ENCODE measurements at places on chromosomes 2 and 18.

GRCh38 chr2:224366267-224366844, 35.6 kb downstream of the FAM124B start:
- DNase-seq, result no peak

GRCh38 chr2:96764253-96764637, 3.5 kb downstream of the CNNM4 start:
- no peak for DNase-seq

GRCh38 chr18:49813069-49813318, 339 bp downstream of the ACAA2 start:
- DNase-seq, result peak; percentile 33

DNA sequence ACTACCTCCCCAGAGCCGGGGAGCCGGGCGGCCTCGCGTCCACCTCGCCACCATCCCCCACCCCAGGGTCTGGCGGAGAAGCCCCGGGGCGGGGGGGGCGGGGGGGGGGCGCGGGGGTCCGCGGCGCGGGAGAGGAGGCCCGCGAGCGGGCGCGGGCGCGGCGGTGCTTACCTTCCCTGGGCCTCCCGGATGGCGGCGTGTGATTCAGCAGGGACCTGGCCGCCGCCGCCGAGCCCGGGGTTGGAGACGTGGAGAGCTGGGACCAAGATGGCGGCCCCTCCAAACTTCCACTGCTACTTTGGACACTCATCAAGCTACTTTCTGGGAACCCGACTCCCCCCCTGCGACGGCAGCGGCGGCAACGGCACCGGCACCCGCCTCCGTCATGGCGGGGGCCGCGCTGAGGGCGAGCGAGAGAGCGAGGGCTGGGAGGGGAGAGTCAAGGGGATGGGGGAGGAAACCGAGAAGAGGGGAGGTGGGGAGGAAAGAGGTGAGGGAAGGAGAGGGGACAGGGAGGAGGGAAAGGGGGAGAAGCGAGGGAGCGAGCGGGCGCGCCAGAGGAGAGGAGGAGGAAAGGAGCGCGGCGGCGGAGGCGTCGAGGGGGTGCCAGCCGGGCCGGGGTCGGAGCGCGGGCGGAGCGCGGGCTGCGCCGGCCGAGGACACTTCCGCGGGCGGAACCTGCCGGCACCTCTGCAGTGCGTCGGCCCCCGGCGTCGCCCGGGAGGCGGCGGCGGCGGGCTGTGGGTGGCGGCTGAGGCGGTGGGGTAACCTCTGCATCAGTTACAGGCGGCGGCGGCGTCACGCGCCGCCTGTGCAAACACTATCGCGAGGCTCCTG, at the start of gene TLK1:
TSS of gene TLK1 (minus strand) at position 775 of the 837 bp plus-strand sequence. CDS start at position 310, 465 bp downstream.
- DNase-seq, result peak; percentile 68

GRCh38 chr2:204635478-204635877, 90.2 kb downstream of the PARD3B start:
- DNase-seq, result no peak

- DNase-seq, result peak; percentile 99
Observed at GRCh38 chr2:30146337-30147195, at the start of gene YPEL5. Gene YPEL5, plus strand, starts transcription at chr2:30147007. Its CDS starts 9,645 bp downstream, at chr2:30156652.

DNA sequence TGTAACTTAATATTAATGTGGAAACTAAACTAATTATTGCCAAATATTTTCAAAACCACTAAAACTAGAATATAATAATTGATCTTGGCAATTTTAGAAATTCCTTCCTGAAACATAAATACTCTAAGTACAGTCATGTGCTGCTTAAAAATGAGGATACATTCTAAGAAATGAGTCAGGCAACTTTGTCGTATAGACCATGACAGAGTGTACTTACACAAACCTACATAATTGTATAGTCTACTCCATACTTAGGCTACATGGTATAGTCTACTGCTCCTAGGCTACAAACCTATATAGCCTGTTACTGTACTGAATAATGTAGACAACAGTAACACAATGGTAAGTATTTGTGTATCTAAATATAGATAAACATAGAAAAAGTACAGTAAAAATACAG, 27.6 kb downstream of the FEZ2 start:
- DNase-seq, result no peak

GRCh38 chr18:62919109-62919838, 203.9 kb downstream of the PHLPP1 start:
- DNase-seq, result no peak

GRCh38 chr2:213068676-213069359, 82.6 kb downstream of the IKZF2 start:
- DNase-seq, result no peak

DNA sequence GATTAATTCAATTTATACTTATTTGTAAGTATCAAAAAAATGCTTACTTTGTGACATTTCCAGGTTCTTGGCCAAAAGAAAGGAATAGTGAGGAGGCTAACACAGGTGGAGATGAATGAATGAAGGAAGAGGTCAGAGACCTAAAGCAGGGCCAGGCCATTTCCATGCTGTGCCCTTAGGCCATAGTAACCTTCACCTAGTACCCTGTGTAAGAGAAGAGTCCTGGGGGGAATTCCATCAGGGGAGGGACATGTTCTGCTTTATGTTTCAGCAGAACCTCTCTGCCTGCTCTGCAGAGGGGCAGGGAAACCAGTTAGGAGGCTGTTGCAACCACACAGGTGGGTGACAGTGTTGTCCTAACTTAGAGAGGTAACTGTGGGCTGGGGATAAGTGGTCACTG, 204.2 kb upstream of the CDH20 start:
- DNase-seq, result no peak

DNA sequence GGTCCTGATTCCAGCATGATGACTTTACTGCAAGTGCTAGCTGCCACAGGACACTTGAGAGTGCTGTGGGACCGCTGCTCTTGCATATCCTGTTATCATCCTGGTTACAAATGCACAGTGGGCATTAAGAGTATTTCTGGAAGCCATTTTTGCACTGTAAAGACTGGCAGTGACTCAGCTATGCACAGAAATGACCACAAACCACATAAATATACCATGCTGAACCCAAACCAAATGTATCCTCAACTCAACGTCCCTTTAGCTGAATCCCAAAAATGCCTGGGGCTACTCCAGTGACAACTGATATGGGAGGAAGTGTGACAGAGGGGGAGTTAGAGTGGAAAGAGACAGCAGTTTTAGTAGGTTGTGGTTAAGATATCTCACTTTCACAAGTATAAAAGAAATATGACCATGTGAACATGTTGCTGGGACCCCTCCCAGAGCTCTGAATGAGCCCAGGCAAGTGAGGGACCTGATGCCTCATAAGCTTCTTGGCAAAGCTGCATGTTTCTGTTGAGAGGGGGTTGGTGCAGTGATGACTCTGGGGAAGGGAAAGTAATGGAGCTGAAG, 37.3 kb downstream of the RHBDD1 start:
- DNase-seq, result no peak

DNA sequence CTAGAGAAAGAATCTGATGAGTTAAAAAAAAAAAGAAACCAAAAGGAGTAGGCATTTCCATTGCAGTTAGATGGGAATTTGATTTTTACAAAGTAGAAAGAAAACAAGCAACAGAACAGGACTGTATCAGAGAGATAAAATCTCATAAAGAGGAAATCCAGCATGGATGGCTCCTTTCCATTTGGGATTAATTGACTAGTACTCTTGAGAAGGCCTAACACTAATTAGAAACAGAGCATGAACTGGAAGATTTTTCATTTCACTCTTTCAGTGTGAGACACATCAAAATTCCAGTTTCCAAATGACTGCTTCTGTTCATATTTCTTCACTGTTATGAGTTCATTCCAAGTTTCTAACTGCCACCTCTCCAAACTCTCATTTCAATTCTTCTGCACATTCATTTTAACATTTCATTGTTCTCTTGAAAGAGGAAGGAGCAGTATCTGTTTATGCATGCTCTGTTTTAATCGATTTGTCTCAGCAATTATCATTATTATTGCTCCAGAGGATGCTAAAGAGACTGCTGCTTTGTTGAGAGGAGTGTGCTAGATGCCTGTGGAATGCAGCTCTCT, 108.8 kb upstream of the PIEZO2 start:
- DNase-seq, result no peak

DNA sequence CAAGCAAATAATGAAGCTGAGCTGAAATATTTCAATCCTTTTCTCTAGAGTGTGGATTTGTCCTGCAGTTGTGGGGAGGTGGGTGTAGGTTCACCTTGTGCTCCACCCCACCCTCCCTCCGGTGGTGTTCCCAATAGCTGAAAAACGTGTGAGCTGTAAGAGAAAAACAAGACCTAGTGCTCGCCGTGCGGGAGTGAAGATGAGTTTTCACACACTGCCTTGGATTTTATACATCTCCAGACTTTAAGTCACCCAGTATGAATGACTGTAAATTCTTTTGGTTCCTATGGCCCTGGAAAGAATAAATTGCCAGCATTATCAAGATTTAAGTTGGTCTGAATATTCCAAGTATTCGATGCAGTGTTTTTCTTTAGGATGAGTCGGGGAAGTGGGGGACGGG, 1.9 kb upstream of the SOX11 start:
- no peak for DNase-seq

DNA sequence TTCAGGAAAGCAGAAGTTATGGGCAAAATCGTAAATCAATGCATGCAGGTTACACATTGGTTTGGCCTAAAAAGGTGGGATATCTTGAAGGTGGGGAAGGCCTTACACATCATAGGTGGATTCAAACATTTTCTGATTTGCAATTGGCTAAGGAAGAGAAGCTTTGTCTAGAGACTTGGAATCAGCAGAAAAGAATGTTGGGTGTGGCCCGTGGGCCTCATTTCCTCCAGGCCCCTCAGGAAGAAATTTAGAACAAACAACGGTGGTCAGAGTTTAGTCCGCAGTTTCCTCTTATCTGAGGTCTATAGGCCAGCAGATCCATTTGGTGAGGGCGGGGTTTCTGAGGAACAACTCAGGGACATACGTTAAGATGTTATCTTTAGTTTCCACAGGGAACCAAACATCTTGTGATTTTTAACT, 50.9 kb upstream of the AFF3 start:
- DNase-seq, result no peak

DNA sequence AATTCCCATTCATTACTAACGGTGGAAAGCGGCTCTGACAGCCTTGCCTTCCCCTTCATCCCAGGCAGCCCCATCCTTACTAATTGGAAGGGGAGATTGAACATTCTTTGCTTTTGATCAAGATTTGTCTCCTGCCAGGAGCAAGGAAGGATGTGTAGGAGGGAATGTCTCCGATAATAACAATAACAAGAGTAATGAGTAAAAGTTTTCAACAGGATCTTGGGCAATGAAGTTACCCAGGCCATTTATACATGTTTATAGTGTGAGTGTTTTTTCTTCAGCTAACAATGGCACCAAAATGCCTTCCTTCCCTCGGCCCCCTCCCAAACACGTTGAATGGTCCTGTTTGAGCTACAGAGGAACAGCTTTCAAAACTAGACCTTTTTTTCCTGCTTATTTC, 83.8 kb downstream of the GATA6 start:
- no peak for DNase-seq

- no peak for DNase-seq
Observed at GRCh38 chr2:120118018-120118417, 105.1 kb downstream of the EPB41L5 start.

GRCh38 chr2:70995426-70995729, 705 bp upstream of the TEX261 start:
- no peak for DNase-seq

GRCh38 chr2:43274055-43274454, 47.6 kb upstream of the ZFP36L2 start:
- DNase-seq, result no peak

DNA sequence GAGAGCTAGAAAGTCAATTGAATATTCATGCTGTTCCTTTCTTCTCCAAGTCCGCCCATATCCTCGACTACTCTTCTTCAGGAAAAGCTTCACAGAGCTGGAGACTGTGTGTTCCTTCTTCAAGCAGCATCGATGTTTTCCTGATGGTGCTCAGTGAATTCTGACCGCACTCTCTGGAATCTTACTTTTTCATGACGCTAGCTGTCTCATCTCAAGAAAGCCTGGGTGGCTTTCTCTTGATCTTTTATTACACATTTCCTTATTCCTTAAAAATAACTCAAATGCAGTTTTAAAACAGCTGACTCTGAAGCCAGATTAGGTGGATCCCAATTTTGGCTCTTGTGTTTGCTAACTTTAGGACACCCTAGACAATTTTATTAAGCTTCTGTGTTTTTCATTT, 1245.1 kb upstream of the LRRTM1 start:
- DNase-seq, result no peak

GRCh38 chr2:27747827-27748352, 23.6 kb upstream of the MRPL33 start:
- no peak for DNase-seq

DNA sequence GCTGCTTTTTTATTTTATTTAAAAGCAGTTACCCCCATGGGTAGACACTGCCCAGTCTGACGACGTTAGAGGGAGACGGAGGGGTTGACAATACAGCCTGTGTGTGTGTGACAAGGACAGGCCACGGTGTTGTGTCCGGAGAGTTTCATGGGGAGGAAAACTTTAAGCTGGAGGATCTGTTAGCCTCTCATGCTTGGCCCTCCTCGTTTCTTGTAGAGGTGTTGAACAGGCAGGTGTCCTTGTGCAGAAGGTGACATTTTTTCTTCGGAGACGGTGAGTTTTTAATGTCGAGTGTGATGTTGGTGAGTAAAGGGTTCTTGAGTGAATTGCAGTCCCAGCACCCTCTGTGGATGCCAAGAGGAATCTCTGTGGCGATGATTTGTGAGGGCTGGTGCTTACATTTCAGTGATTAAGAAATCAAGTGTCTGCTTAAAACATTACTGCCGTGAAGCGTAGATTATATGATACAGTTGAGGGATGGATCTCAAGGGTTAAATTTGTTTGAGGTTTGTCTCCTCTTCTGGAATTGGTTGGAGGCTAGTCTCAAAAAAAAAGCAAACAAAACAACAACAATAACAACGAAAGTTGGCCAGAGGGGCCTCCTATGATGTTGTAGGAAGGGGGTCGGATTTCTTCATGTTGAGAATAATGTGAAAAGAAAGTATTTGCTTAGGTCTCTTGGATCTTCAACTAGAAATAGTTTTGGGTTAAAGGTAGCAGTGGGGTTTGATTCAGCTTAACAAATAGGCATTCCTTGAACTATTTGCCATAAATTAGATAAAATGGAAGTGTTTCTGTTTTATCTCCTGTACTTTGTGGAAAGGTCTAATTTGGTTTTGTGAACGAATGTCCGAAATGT, 1.6 kb downstream of the NCOA1 start:
- no peak for DNase-seq

DNA sequence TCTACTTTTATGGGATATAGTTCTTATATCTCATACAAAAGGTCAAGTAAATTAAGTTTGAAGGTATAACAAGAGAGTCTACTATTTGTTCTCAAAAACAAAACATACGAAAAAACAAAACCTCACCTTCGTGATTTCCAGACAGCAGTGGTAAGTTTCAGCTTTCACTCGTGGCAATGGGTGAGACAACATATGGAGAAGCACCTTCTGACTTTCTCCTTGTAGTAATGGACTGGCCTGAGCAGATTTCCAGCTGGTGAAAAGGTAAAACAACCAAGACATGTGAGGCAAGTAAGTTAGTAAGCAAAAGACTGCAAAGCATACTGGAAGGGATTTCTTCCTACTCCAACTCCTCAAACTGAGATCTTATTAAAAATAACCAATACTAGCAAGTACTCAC, 39.6 kb downstream of the RTTN start:
- DNase-seq, result no peak

DNA sequence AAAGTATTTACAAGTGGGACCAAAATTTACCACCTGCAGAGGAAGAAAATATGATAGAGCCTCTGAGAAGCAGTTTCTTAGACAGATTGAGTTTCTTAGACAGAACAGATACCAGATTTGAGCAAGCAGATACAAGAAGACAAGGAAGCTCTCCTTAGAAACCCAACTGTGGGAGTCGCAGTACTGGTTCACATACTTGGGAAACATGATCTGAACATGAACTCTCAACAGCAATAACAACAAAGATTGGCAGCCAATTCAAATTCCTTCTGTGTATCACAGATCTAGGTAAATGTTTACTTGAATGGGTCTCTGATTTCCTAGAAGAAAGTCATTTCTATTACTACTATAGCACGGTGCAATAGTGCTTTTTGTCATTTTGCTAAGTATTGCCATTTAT, 82.1 kb downstream of the OLA1 start:
- no peak for DNase-seq
